Activated CD4-positive, alpha-beta T cell treated with anti-CD3 and anti-CD28 coated beads, Interleukin-2, amount 50 U/mL, for 16 hours (primary cell): ENCODE measurements at places on chromosomes 13 and 19.

DNA sequence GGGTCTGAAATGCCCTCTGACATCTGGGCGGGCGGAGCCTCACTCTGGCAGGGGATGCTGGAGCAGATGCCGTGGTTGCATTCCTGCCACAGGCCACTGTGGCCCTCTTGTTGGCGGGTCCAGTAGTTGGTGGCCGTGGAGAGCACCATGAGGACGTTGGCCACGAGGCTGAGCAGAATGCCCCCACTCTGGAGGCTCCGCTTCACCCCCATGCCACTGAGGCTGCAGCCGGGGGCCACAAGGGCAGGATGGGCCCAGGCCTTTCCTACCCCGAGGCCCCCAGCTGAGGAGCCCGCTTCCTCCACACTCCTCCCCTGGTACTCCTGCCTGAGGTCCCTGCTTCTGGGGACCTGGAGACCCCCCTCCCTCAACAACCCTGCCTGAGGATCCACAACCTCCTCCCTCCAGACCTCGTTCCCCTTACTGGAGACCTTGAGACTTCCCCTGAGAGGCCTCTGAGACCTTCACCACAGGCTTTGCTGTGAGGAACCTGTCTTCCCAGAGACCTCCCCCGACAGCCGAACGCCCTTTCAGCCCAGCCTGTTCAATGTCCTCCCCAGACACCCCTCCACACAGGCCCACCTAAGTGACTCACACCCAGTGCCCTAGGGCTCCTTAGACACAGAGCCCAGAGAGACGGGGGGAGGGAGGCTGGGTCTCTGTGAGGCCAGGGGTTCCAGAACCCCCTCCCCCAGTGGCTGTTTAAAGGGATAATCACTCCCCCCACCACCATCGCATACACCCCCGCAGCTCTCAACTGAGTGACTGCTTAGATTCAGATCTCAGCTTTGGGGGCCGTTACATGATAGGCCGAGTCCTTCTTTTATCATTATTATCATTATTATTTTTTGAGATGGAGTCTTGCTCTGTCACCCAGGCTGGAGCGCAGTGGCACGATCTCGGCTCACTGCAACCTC, at the start of gene CLDND2:
TSS of gene CLDND2 (minus strand) at position 638 of the 917 bp plus-strand sequence. CDS start at position 212, 426 bp downstream.
- peak; percentile 14 for DNase-seq

GRCh38 chr13:102354011-102354410, 47.8 kb downstream of the FGF14 start:
- no peak for DNase-seq

DNA sequence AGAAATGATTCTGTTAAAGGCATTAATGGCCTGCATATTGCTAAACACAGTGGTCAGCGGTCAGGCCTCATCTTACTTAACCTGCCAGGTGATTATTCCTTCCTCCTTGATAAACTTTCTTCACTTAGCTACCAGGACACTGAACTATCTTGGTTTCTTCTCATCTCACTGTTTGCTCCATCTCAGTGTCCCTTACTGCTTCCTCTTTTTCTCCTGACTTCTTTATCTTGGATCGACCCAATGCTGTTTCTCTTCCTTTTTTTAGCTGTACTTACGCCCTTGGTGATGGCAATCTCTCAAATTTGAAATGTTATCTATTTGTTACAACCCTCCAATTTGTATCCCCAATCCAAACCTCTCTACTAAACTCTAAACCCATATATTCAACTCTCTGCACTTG, 7.8 kb upstream of the CLC start:
- no peak for DNase-seq

- no peak for DNase-seq
These were observed 54.8 kb upstream of the UQCRFS1 start for GRCh38 chr19:29267701-29268100.

DNA sequence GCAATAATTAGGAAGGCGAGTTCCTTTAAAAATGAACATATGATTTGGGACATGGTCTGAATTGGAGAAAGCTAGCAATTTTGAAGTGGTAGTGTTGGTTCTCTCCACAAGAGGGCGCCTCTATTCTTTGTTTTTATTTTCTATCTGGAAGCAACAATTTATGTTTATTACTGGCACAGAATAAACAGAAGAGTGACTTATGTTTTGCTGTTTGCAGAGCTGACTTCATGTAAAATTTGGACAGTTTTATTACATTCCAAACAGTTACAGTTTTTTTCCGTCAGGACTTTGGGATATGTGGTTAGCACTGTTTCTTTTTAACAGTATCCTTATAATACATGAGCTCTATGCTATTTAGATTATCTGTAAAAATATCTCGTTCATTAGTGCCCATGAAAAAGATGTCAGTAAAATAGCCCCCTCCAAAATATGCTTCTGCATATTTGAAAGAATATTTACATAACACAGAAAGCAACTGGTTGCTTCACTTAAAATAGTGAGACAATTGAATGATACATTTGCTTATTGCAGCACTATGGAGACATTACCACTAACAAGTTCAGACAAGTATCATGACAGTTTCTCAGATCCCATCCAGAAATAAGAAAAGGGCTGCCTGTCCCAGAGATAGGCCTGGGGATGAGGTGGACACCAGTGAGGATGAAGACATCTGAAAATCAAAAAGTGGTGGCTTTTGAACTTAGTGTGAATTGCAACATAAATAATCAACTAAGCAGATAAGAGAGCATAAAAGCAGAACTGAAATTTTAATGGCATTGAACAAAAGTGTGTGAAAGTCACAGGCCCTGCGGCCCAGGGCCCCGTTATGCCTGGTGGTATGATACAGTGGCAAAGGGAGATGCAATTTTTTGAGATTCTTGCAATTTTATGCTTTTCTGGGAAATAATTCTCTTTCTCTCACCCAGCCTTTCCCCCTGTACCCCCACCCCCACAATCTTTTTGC, 32.3 kb upstream of the FGF9 start:
- DNase-seq = peak; percentile 33

DNA sequence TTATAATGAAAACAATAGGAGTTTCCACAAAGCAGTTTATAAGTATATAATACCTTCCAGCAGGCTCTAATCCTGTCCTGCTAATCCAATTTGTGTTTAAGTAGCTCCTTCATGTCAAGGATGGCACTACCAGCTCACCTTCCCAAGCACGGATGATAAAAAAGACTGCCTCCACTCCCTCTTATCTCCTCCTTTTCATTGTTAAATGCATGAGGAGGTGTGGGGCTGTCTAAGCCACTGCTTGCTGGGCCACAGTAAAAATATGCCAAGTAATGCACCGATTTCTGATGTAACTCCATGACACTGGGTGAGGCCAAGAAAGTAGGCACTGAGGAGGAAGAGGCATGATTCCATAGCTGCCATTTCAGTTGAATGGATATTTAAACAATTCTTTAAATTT, 193.1 kb downstream of the ZIC5 start:
- DNase-seq = no peak

DNA sequence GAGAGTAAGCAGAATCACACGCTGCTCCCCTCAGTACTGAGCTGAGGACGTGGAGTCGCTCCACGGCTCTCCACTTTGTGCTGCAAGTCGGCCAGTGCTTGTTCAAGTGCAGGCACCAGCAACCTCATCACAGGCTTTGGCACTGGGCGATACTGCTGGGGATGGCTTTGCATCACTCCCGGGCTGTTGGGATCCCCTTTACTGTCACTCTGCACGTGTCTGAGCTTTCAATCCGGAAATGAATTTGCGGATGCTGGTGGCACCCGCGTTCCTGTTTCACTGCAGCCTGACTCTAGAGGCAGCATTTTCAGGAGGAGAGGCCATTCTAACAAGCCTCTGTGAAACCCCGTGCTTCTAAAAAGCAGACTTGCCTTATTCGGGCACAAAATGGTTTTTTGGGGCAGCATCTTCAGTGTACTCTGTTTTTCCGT, 19.1 kb downstream of the SMARCA4 start:
- peak; percentile 54 for DNase-seq

- no peak for DNase-seq
These were observed 607.4 kb downstream of the EFNB2 start for GRCh38 chr13:105928048-105928447.

- peak; percentile 42 for DNase-seq
These were observed 23.5 kb downstream of the CEACAM16 start for GRCh38 chr19:44722131-44723121.

GRCh38 chr19:28397800-28398199, 815.2 kb downstream of the UQCRFS1 start:
- DNase-seq = no peak

DNA sequence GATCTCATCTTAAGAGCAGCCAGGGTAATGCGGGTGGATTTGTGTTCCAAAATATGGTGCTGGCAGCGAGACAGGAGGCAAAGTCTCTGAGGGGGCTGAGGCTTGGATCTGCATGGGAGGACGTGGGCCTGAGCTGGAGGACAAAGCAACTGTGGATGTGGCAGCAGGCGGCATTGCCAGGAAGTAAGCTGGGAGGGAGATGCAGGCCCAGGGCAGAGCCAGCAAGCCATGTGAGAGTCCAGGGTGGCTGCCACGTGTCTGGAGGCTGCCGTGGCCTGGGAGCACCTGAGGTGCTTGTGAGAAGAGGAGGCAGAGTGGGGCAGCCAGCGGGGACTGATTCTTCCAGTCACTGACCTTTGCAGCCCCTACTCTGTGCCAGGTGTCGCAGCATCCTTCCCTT, 52.0 kb downstream of the DPF1 start:
- DNase-seq = no peak

GRCh38 chr19:52691737-52692136, 43.1 kb downstream of the ZNF611 start:
- no peak for DNase-seq

DNA sequence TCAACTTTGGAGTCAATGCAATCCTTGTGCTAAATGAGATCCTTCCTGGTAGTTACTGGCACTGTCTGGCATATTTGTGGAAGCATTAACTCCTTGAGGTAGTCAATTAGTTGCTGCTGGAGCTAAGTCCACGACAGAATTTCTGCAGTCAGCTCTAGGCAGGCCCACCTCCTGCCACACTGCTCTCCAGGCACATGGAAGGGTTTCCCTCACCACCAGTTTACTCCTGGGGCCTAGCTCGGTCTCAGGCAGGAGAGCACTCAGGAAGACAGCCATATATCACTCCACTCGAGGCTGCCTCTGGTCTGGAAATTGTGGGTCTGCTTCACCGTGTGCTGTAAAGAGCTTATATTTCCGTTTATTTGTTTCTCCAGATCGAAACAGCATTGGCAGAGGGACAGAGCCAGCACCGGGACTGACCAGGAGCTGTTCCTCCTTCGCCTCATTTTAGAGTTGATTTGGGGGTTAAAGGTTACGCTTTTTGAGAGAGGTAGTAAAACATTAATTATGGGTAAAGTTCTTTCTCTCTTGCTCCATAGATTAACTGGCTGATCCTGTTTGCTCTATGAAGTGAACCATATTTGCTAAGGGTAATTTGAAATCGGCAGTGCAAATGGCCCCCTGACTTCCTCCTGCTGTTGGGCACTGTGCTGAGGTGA, 20.6 kb upstream of the GTF3A start:
- no peak for DNase-seq

GRCh38 chr19:46976845-46977320, 42.8 kb upstream of the NPAS1 start:
- DNase-seq = no peak

DNA sequence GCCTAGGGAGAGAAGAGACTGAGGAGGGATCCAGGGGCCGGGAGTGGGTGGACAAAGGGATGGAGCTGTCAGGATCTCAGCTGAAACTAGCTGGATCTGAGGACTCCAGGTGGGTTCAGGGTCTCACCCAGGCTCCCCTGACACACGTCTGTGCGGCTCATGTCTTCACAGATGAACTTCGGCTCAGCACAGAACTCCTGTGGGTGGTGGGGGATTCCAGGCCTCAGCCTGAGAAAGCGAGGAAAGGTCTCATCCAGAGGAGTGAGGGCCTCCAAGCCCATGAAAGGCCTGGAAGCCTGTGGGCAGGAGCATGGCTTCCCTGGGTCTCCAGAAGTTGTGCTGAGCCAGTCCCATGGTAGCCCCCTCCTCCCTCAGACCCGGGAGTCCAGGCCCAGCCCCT, 1.4 kb downstream of the CAPN12 start:
- no peak for DNase-seq

DNA sequence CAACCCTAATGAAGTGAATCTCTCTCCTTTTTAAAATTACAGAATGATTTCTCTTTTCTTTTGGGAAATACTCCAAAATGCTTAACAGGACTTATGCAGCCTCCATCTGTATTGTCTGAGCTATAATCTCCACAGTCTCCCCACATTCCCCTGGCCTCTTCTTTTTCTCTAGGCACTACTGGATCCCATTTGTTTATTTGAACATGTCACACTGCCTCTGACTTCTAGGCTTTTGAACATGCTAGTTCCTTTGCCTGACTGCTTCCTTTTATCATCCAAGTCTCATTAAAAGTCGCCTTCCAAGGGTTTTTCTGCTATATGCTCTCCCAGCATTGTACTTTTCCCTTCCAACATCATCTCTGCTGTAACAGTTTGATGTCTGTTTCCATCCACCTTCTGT, 548.7 kb downstream of the PCDH9 start:
- DNase-seq = no peak

DNA sequence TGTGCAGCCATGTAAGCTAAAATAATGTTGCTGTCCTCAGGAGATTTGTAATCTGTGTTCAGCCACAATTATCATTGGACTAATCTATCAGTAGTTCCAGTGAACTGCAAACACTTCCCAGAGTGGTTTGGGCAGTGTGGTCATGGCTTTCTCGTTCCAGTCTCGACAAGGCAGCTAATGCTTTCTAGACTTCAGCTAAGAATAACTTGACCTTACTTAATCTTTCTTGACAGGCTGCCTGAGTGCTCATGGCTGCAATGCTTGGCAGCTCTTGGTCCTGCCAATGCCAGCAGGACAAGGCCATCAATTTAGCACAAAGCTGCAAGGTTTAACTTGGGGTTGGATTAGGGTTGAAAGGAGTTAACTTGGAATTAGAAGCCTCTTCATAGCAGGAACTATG, 32.8 kb downstream of the ATP12A start:
- DNase-seq = no peak

DNA sequence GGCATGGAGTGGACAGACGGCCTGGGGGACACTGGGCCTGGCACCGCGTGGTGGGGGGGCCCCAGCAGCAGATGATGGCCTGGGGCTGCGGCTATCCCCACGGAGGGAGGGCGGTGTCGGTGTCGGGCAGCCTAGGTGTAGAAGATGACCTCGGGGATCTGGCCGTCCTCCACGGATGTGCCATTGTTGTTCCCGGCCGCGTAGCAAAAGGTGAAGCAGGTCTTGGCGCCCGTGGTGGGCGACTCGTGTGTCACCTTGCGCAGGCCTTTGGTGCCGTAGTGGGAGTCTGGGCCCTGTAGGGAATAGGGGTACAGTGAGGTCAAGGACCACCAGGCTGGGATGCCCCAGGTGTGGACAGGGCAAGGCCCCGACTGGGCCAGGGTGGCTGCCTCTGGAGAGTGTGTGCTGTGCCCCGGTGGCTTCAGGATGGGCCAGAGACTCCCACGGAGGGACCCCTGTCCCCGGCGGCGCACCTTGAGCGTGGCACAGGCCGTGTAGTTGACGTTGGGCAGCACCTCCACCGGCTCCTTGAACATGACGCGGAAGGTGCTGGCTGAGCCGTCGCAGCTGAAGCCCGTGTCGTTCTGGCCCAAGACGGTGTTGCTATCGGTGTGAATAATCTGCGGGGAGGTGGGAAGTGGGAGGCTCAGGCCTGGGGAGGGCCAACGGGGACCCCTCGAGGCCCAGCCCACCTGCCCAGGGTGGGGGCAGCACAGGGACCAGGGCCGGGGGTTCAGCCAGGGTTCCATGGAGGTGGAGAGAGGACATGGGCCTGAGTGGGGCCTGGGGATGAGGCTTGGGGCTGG, 29.0 kb downstream of the BTBD2 start:
- no peak for DNase-seq

GRCh38 chr13:89845874-89846273, 1501.6 kb upstream of the MIR17HG start:
- DNase-seq = no peak

GRCh38 chr13:19178901-19179593, 2.6 kb downstream of the TUBA3C start:
- no peak for DNase-seq

- DNase-seq = no peak
These were observed 133.5 kb downstream of the UQCRFS1 start for GRCh38 chr19:29079356-29080032.
